NCI-H1092 (cell line): ENCODE measurements at places on chromosomes 3 and 15.
A peak's percentile ranks its signal among the peaks of the same experiment; 100 is the strongest.

- DNase-seq = no peak
Measured at GRCh38 chr15:80471881-80472280, 67.7 kb downstream of the ARNT2 start.

GRCh38 chr3:189636048-189636447 lies 4.9 kb downstream of the TP63 start:
- DNase-seq = no peak

- no peak for DNase-seq
Measured at GRCh38 chr3:145776782-145777408, 384.1 kb downstream of the PLOD2 start.

DNA sequence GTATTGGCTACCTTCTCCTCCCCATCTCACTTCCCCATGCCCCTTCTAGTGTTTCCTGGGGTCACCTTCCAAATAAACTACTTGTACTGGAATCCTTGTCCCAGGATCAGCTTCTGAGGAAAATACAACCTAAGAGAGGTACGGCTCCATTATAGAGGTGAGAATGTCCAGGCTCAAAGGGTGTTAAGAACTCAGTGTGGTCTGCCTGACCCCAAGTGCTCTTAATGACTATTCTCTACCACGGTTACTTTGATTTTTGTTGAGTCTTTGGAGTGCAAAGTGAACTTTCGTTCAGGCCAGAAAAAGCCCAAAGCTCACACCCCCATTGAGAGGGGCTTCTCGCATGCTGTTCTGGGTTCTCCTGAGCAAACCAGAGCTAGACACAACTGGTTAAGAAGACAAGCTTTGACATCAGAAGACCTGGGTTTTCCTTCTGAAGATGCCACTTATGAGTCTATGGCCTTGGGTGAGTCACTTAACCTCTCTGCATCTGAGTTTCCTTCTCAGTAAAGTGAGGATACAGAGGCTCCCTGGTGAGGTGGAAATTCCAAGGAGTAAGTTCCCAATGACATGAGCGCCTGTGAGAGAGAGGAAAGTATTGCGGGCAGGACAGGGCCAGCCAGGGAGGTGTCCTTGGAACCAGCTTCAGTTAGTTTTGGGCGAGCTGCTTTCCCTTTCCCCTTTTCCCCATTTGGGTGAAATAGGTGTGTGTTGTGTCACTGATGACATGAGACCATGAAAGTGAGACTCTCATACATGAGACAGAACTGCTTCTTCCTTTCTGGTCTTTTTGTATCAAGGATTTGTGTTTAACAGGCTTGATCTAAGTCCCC lies 475.0 kb upstream of the PROK2 start:
- DNase-seq = no peak

DNA sequence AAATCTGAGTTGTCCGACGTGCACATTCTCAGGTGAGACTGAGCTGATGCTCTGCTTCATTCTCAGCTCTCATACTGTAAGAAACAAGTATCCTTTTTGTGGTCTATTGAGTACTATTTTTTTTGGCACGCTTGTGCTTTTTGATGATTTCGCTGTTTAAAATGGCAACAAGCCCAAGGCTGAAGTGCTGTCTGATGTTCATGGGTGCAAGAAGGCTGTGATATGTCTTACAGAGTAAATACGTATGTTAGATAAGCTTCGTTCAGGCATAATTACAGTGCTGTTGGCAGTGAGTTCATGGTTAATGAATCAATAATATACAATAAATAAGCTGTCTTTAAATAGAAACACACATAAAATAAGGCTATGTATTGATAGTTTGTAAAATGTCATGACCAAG lies 27.2 kb downstream of the AQR start:
- peak; percentile 65 for DNase-seq

DNA sequence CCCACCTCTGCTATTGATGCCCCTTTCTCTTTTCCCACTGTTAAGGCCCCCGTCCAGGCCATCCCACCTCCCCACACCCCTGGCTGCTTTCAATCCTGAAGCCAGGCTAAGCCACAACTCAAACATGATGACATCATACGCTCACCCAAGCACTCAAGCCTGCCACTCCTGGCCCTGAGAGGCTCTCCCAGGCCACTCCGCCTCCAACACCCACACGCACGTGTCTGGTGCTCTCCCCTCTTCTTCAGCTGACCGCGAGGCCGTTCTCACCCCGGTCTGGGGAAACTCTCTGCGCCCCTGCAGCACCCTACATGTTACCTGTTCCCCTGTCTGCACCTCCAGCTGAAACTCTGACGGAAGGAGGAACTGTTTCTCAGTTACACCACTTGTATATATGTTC lies 6.2 kb downstream of the ZXDC start:
- no peak for DNase-seq
